ENCODE measurements at places on chromosomes 7 and 10. TPM values are rescaled to one million over a fixed set of nuclear protein-coding genes. Genes with fewer than 3 reads are reported as not detected.

The CCDC172 gene
- total RNA-seq: not detected

The GNG11 gene
- total RNA-seq: 14.3 TPM

The ZNF853 gene
- 14.2 TPM for total RNA-seq

The FAM25G gene
- total RNA-seq: not detected

The PIK3CG gene
- total RNA-seq: 1.7 TPM

The DRGX gene
- not detected for total RNA-seq

The LIMK1 gene
- total RNA-seq: 13.6 TPM

The LIPM gene
- not detected for total RNA-seq

The SNX13 gene
- total RNA-seq: 48.8 TPM

The CYP26A1 gene
- not detected for total RNA-seq

The H2AZ2 gene
- 210 TPM for total RNA-seq

The SPDYE16 gene
- not detected for total RNA-seq

The STOX1 gene
- total RNA-seq: 0.19 TPM

The PKD2L1 gene
- not detected for total RNA-seq

The VPS50 gene
- total RNA-seq: 14.4 TPM

The ODAD2 gene
- 0.83 TPM for total RNA-seq

The TWIST1 gene
- total RNA-seq: 1.2 TPM

The FRMPD2 gene
- total RNA-seq: not detected

The NODAL gene
- total RNA-seq: 0.38 TPM

The GIMAP5 gene
- 6.6 TPM for total RNA-seq

The NUTM2E gene
- total RNA-seq: not detected

The AKR1E2 gene
- 7.6 TPM for total RNA-seq

The GARIN1A gene
- total RNA-seq: 2.4 TPM

The SUFU gene
- 6.1 TPM for total RNA-seq

The ADAM22 gene
- 3.4 TPM for total RNA-seq

The ADAM12 gene
- 1.3 TPM for total RNA-seq

The SPDYE18 gene
- total RNA-seq: 0.51 TPM

The BMPER gene
- total RNA-seq: 1.9 TPM

The FAM180A gene
- total RNA-seq: 25.1 TPM

The FOXK1 gene
- 29.7 TPM for total RNA-seq

The SLC18A3 gene
- total RNA-seq: not detected

The ELOVL3 gene
- total RNA-seq: not detected

The CYP3A4 gene
- total RNA-seq: not detected

The NEUROD6 gene
- total RNA-seq: not detected

The AKR1B15 gene
- not detected for total RNA-seq

The TRPV5 gene
- total RNA-seq: not detected

The SPDYE1 gene
- total RNA-seq: 0.13 TPM

The PDE6C gene
- total RNA-seq: not detected

The GPR141 gene
- 0.40 TPM for total RNA-seq

The MBLAC1 gene
- 1.5 TPM for total RNA-seq

The SCRN1 gene
- total RNA-seq: 30.4 TPM

The GPR15LG gene
- total RNA-seq: not detected

The GOLGA7B gene
- 0.54 TPM for total RNA-seq

The ASAH2 gene
- 1.9 TPM for total RNA-seq

The CYP26C1 gene
- not detected for total RNA-seq

The CLDN3 gene
- not detected for total RNA-seq

The NSMCE4A gene
- total RNA-seq: 29.0 TPM

The PALD1 gene
- 5.3 TPM for total RNA-seq

The SDK1 gene
- 0.32 TPM for total RNA-seq
